ENCODE measurements at places on chromosomes 2 and 18. TPM values are rescaled to one million over a fixed set of nuclear protein-coding genes. Genes with fewer than 3 reads are reported as not detected.

DNA sequence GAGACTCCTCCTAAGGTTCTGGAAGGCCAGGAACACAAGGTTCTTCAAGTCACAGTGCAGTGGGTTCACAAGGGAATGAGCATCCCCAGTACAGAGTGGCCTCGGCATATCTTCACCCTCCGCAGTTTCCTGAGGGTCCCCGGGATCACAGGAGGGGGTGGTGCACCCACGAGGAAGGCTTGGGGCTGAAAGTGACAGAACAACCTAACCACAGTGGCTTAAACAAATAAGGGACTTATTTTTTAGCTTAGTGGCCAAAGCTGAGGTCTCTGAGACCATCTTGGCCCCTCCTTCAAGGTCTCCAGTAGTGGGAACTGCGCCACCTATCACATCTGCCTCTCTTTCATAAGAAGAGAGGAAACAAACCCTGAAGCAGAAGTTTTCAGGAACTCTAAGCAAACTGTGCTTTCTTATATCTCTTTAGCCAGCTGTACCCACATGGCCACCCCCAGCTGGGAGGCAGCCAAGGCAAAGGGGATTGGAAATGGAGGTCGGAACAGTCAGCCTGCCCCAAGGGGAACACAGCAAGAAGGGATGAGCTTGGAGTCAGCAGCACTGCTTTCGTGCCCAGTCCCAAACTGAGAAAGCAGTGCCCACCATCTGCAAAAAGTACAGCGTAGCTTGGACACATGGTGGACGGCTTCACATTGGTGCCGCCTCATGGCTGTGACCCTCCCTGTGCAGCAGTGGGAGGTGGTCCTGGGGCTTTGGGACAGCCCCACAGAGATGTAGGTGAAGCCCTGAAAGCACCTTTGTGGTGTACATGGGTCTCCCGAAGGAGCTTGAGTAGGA, 260.0 kb upstream of the ID2 start:
- DNase-seq: no peak

DNA sequence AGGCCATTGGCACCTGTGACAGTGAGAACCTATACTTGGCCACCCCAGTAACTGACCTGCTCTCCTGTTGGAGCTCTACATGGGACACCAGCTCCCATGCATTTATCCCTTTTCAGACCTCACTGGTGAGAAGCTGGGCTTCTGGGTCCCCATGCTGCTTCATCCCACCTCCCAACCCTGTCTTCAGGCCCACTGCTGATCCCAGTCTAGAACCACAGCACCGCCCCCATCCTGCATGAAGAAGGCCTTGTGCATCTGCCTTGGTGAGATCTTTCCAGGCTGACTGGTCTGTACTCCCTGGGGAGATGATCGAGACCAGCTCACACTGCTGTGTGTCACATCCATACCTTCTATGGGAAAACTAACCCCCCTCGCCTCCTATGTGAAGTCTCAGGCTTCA, 22.7 kb downstream of the TTC32 start:
- DNase-seq: no peak

DNA sequence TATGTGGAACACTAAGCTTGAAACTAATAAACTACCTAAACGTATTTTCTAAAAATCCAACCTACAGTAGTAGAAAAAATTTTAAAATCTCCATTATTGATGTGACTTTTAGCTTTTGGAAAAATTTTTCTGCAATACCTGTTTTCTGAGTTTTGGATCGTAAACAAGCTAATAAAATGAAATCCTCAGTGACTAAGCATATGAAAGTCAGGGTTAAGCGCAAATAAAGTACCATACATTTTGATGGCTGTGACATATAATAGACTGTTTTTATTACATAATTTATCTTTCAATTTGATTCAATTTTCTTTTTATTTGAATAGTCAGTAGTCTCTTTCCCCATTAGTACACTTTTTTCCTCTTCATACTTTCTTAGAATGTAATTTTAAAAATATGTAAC, 683.6 kb downstream of the NUP35 start:
- DNase-seq: no peak

DNA sequence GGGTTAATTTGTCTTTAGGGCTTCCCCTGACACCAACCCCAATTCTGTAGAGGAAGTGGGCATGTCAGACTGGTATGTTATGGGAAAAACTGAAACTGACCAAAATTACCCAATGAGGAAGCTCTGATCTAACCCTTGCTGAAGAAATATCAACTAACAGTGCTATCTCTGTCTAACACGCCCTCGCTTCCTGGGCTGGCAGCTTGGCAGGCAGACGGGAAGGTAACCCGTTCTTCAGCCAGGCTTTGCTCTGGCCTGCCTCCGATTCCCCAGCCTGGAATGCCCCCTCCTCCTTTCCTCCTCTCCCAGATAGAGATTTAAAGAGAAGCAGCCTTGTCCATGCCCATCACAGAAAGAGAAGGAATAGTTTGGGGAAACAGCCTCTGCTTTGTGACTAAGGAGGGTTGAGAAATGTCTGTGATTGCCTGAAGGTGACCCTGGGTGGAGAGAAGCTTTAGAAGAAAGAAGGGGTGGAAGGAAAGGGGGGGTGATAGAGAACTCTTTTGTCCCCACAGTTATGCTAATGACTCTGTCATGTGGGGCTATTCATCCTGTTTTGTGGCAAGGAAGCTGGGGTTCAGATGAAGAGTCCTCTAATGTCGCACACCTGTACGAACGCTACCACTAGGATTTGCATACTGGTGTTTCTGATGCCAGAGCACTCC, 15.4 kb downstream of the HK2 start:
- no peak for DNase-seq

DNA sequence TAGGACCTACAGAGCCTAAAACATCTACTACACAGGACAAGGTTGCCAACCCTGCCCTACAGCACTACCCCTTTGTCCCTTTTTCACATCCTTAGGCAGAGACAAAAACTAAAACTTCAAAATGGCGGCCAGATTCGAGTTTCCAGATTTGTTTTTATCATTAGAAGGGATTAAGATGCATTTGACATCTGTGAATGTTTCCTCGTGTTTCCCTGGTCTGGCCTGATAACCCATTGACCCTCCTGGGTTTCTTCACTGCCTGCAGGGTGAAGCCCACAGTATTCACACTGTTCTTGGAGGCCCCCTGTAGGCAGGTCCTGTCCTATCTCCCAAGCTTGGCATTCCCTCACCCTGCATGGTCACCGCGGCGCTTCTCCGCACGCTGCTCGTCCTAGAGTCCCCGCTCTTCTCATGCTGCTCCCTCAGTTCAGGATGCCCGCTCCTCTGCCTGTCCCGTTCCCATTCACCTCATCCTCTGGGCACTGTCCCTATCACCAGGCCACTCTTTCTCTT, 67.6 kb downstream of the TPGS2 start:
- no peak for DNase-seq

DNA sequence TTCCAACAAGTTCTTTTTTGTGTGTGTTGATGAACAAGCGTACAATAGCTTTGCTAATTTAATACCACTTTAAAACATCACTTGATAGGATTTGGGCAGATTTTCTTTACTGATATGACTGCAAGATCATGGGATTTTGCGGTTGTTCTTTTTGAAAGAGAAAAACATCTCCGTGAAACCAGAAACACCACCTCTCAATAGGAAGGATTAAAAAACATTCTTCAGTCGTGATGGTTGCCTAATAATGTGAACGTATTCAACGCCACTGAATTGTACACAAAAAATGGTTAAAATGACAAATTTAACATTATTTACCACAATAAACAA, 19.3 kb downstream of the RBMS1 start:
- DNase-seq: no peak

GRCh38 chr2:199092419-199092818, 365.3 kb downstream of the SATB2 start:
- no peak for DNase-seq

- no peak for DNase-seq
Observed at GRCh38 chr2:119469661-119470297, 38.1 kb downstream of the TMEM37 start.

DNA sequence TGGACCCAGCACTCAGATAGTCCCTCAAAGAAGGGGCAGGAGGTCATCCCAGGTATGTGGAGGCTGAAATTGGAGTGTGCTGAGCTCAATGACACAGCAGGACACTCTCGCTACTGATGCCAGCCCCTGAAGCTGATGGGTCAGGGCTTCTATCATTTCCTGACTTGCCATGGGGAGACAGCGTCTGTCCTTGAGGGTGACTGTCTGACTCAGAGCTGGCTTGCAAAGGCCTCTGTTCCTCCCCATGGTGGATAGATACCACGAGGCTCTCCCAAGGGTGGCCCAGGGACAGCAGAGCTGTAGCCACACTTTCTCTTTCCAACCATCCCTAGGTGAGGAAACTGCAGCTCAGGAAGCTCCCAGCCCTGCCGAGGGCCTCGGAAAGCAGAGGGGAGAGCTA, 10.8 kb downstream of the ALPG start:
- DNase-seq: no peak

- DNase-seq: no peak
Observed at GRCh38 chr2:37274359-37274965, 43.0 kb downstream of the NDUFAF7 start.

DNA sequence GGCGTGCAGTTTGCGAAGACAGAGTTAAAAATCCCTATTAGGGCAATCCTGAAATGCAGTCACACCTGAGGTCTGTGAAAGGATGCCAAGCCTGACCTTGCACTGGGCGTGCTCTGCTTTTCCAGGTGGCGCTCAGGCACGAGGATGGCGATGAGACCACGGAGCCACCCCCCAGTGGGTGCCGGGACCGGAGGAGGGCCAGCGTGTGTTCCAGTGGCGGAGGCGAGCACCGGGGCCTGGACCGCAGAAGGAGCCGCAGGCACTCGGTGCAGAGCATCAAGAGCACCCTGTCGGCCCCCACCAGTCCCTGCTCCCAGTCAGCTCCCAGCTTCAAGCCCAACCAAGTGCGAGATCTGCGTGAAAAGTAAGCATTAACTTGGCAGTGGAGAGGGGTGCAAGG, 203.4 kb downstream of the TPGS2 start:
- DNase-seq: no peak

DNA sequence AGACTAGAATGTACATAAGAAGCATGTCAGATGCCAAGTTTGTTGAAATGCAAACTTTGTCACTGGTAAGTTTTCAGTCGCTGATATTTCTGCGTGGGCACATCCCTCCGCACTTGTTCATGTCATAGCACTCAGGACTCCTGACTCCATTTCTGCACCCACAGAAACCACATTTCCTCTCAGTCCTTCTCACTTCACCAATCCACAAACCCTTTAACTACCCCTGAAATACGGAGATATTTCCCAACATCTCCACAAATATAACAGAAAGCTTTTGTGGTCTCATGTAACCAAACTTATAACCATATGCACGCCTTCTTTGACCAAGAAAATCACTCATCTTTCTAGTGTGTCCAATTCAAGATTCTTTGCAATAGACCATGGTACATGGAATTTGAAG, 276.9 kb upstream of the ERBB4 start:
- DNase-seq: no peak

GRCh38 chr2:240397924-240398645, 37.4 kb upstream of the GPC1 start:
- DNase-seq: peak; percentile 35

DNA sequence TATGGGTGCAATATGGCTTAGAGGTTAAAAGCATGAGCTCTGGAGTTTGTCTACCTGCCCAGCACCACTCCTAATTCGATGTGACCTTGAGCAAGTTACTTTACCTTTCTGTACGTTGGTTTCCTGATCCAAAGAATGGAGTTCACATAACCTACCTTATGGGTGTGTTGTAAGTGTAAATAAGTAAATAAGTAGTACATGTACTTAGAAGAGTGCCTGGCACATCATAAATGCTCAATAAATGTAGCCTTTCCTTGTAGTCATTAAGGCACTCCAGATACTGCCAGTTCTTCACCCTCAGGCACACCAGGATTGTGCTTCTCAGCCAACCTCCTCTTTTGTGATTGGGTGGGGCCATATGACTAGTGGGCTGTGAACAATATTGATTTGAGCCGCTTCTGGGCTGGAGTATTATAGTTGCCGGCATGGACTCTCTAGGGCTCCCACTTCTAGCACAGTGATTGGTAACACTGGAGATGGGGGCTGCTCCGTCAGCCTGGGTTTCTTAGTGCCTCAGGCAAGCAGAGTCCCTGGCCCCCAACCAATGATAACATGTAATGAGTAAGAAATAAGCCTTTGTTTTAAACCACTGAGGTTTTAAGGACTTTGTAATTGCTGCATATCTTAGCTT, 101.7 kb upstream of the NOSTRIN start:
- DNase-seq: no peak

DNA sequence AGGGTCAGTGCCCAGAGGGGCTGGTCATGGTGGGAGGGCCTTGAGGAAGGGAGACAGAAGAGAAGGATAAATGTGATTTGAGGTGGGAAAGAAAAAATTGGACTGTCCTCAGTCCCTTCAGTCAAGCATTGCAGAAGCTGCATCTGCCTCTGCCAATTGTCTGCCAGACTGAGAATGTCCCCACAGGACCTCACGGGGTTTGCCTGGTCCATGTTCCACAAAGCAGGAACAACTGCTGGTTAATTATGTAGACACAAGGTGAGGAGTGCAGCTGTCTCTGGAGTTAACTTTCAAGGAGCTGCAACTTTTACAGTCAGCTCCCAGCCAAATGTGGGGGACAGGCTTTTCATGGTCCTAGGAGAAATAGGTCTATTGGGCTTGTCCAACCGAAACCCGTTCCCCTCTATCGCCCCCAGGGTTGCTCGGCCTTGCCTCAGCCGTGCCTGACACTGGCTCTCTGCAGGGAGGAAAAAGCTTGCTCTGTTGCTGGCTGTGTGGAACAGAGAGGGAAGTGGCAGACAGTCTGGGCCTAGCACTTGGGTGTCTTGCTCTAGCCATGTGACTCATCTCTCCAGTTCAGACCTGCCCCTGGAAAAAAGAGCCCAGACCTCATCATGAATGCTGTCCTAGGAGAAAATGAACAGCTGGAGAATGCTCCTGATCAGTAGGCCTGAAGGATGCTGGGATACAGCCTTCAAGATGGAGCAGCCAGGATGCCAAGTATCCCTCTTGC, 31.1 kb upstream of the PAX8 start:
- no peak for DNase-seq

PLGLB2 gene
- not detected for polyA plus RNA-seq

TRIM43 gene
- 0.11 TPM for polyA plus RNA-seq

LGALSL gene
- 23.0 TPM for polyA plus RNA-seq

MPP4 gene
- 0.11 TPM for polyA plus RNA-seq

AKAIN1 gene
- polyA plus RNA-seq: not detected

VWA3B gene
- polyA plus RNA-seq: 0.74 TPM

FAP gene
- 71.6 TPM for polyA plus RNA-seq

BABAM2 gene
- 20.7 TPM for polyA plus RNA-seq

CROCC2 gene
- 0.11 TPM for polyA plus RNA-seq
